ENCODE measurements at places on chromosomes 6 and 20.

GRCh38 chr6:110690106-110690654 is 125.1 kb downstream of the CDK19 start:
- DNase-seq = no peak

GRCh38 chr6:90218959-90219208 is 77.8 kb downstream of the BACH2 start:
- DNase-seq = no peak

DNA sequence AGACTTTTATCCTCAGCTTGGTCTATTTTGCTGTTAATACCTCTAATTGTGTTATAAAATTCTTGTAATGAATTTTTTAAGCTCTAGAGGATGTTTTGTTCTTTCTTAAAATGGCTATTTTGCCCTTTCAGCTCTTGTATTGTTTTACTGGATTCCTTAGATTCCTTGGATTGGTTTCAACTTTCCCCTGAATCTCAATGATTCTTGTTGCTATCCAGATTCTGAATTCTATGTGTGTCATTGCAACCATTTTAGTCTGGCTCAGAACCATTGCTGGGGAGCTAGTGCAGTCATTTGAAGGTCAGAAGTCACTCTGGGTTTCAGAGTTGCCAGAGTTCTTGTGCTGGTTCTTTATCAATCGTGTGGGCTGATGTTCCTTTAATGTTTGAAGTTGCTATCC is 37.1 kb downstream of the OTOR start:
- no peak for DNase-seq

- DNase-seq = peak; percentile 83
These were observed 931 bp upstream of the UCKL1 start for GRCh38 chr20:63957004-63957689.

- DNase-seq = no peak
These were observed 135.8 kb upstream of the CITED2 start for GRCh38 chr6:139510040-139510790.

- peak; percentile 49 for DNase-seq
These were observed 107.0 kb downstream of the HIVEP1 start for GRCh38 chr6:12119085-12119588.

DNA sequence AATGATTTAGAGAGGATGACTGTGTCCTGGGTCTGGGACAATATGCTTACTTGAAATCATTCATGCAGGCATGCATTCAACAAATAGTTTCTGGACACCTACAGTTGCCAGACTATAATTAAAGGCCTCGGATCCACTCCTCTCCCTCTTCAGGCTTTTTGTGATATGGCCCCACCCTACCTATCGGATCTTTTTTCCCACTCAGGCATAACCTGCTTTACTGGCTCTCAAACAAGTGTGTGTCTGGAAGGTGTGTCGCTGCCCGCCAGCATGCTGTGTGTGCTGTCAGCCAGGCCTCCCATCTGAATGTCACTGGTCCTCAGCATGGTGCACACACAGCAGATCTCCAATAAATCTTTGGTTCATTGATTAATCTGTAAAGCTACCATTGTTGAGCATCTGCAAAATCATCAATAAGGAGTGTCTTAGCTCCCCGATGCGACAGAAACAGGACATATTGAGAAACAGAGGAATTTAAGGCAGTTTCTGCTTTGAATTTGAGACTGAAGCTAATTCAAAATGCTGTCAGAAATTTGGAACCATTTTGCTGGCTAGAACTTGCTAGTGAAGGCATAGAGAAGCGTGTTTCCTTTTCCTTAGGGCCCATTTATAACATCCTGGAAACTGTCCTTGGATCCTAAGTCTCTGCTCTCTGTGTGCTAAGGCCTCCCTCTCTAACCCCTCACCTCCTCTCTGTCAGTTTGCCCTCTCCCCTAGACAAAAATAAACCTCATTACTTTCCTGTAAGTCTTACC is 23.5 kb upstream of the CCN6 start:
- DNase-seq = no peak

DNA sequence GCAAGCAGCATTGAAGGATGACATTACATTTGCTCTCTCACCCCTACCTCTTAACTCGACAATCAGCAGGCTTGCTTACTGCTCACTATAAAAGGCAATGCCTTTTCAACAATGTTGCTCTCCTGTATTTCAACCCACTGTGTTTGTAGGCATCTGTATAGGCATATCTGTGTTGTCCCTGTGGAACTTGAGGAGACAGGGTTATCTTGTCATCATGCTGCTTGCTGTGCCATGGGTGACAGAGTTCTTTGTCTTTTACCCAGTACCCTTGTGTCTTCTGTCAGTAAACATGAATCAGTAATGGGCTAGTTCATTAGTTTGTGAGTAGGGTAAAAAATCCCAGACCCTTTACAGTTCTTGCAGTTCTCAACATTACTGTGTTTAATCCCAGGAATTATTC is 25.2 kb downstream of the PHF3 start:
- DNase-seq = no peak

DNA sequence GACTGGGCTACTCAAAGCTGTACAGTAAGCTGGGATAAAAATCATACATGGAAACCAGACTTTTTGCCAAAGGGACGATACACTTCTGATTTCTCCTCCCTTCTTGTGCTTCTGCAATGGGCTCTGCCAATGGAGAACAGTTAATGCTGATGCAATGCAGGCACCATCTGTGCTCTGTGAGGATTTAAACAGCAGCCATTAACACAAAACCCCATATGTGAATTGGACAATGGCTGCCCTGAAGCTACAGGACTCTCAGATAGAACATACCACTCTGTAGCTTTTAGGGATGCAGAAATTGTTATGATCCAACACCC is 71.9 kb downstream of the GJA10 start:
- DNase-seq = no peak

DNA sequence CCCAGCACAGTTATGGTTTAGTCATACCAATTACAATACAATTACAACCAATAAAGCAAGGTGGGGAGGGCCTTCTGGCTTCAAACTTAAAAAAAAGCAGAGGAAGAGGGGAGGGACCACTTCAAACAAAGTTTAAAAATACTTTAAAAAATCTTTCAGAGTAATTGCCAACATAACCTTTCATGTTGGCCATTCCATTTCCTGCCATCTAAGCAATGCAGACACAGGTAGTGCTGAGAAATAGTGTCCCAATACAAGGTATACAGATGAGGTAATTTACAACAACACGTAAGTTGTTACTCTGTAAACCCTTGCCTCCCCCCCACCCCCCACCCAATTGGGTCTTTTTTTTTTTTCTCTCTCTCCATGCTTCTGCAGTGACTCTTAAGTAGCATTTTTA is 18.8 kb upstream of the TBC1D20 start:
- DNase-seq = no peak

DNA sequence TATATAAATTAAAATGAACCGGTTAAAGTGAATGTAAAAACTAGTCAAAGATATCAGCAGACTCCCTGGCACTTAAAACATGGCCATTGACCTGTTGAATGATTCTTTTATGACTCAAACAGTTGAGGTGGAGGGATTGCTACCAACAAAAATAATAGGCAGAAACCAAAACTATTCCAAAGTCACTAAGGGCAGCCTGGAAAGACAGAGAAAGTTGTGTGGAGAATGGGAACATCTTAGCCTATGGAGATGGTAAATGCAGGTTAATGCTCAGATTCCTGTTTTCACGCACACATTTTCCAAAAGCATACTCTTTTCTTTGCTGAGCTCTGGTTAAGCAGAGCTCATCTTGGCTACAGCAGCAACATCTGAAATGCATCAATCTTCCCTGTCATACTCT is 553.5 kb downstream of the HACE1 start:
- no peak for DNase-seq

- no peak for DNase-seq
These were observed 118.3 kb upstream of the ECI2 start for GRCh38 chr6:4253604-4254231.

GRCh38 chr20:35598476-35598875 is 17.2 kb upstream of the SPAG4 start:
- DNase-seq = no peak

- DNase-seq = peak; percentile 5
These were observed at the start of gene F13A1 for GRCh38 chr6:6319952-6320811. Gene F13A1 (minus strand): TSS chr6:6320662. CDS start chr6:6318664, 1,998 bp downstream.

DNA sequence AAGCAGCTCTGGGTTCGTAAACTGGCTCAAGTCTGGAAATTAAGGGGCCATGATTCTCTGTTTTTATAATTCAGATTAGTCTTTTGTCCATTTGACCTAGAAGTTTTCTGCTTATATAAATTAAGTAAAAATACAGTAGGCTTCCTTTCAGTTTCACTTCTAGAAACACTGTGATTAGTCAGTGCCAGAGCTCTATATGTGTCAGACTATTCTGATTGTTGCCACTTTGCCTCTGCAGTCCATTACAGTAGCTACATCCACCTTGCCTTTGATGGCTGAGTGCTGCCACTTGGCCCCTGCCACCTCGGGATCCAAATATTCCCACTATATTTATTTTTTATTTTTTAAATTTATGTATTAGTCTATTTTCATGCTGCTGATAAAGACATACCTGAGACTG is 7.9 kb downstream of the ZC2HC1B start:
- no peak for DNase-seq

GRCh38 chr6:108142240-108142639 is 23.6 kb upstream of the NR2E1 start:
- DNase-seq = no peak

DNA sequence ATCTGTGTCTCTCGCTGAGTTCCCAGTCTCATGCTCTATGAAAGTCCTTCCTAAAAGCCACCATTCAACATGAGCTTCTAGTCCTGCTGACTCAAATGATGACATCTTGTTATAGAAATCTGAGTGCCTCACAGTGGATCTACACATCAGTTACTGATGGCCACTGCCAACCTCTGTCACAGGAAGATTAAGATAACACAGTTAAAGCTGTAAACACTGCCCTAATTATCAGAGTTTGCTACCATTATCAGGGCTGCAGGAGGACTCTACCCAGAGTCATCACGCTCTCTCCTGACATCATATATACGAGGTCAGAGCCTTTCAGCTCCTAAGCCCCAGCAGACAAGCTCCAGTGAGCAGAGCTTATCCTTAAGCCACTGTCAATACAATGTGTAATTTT is 63.2 kb downstream of the HIVEP2 start:
- no peak for DNase-seq

- no peak for DNase-seq
These were observed 6.1 kb upstream of the SIRPD start for GRCh38 chr20:1563598-1563997.

Data from stimulated activated CD4-positive, alpha-beta T cell treated with anti-CD3 and anti-CD28 coated beads, Interleukin-15, amount 100 ng/mL, for 24 hours (primary cell).